ENCODE measurements at places on chromosomes 1 and 21.

GRCh38 chr1:11388617-11389016 lies 90.3 kb upstream of the DISP3 start:
- DNase-seq = no peak

GRCh38 chr1:8122160-8122476 lies 96.0 kb upstream of the ERRFI1 start:
- DNase-seq = no peak

GRCh38 chr21:46540087-46540710 lies 64.7 kb downstream of the S100B start:
- DNase-seq = no peak

DNA sequence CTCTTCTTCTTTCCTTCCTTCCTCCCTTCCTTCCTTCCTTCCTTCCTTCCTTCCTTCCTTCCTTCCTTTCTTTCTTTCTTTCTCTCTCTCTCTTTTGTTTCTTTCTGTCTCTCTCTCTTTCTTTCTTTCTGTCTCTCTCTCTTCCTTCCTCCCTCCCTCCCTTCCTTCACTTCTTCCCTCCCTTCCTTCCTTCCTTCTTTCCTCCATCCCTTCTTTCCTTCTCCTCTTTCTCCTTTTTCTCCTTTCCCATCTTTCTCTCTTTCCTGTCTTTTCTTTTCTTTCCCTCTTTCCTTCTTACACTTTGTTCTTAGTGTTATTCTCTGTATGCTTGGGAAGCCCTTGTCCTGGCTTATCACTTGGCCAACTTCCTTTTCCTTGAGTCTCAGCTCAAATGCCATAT lies 72.5 kb upstream of the MPC2 start:
- DNase-seq = no peak

- DNase-seq = no peak
Measured at GRCh38 chr1:197958438-197959305, 41.5 kb downstream of the LHX9 start.

All from AG20443 (cell line).